ENCODE measurements at places on chromosomes 11 and 22. TPM values are rescaled to one million over a fixed set of nuclear protein-coding genes. Genes with fewer than 3 reads are reported as not detected.
A peak's percentile ranks its signal among the peaks of the same experiment; 100 is the strongest.

GRCh38 chr11:43545610-43546009 lies 134.9 kb upstream of the HSD17B12 start:
- no peaks in the 10 kb centered on the region for H3K36me3 ChIP-seq
- no peak for DNase-seq
- H3K4me1 ChIP-seq: no peaks in the 10 kb centered on the region
- no peak overlapping the region for H3K4me3 ChIP-seq

CD3G gene
- total RNA-seq: 0.21 TPM

GRCh38 chr11:34599406-34599945 lies 21.4 kb upstream of the EHF start:
- H3K27me3 ChIP-seq: peaks cover 6% of the 10 kb centered on the region
- no peak for DNase-seq
- no peaks in the 10 kb centered on the region for H3K4me1 ChIP-seq
- H3K27ac ChIP-seq: no peak overlapping the region
- no peak overlapping the region for H3K4me3 ChIP-seq
- no peaks in the 10 kb centered on the region for H3K36me3 ChIP-seq

GRCh38 chr11:104433751-104434150 lies 269.8 kb upstream of the PDGFD start:
- H3K4me1 ChIP-seq: no peaks in the 10 kb centered on the region
- no peaks in the 10 kb centered on the region for H3K27me3 ChIP-seq
- H3K36me3 ChIP-seq: no peaks in the 10 kb centered on the region
- no peak overlapping the region for H3K27ac ChIP-seq
- DNase-seq: no peak
- H3K4me3 ChIP-seq: no peak overlapping the region

GRCh38 chr11:124799348-124800225 lies 619 bp downstream of the MSANTD2 start:
- peaks cover 9% of the 10 kb centered on the region for H3K4me1 ChIP-seq
- no peaks in the 10 kb centered on the region for H3K27me3 ChIP-seq
- DNase-seq: no peak
- peak overlapping the region; percentile 84 for H3K4me3 ChIP-seq
- no peaks in the 10 kb centered on the region for H3K36me3 ChIP-seq
- H3K27ac ChIP-seq: peak overlapping the region; percentile 94

DNA sequence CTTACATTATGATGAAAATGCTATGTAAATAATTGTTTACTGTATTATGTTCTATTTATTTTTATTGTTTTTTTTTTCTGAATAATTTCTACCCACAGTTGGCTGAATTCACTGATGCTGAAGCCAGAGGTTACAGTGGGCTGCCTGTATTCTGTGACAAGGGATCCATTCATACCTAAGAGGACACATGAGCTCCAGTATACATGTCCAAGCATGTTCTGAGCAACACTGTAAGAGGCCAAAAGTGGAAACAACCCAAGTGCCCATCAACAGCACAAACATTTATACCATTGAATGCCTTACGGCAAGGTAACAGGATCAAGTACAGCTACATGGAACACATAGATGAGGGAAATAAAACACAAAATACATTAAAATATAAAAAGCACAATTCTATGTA lies 1.4 kb upstream of the SRSF8 start:
- H3K4me3 ChIP-seq: no peak overlapping the region
- DNase-seq: no peak
- H3K4me1 ChIP-seq: no peaks in the 10 kb centered on the region

SULT4A1 gene
- total RNA-seq: not detected

PSMC3 gene
- total RNA-seq: 157 TPM

DNA sequence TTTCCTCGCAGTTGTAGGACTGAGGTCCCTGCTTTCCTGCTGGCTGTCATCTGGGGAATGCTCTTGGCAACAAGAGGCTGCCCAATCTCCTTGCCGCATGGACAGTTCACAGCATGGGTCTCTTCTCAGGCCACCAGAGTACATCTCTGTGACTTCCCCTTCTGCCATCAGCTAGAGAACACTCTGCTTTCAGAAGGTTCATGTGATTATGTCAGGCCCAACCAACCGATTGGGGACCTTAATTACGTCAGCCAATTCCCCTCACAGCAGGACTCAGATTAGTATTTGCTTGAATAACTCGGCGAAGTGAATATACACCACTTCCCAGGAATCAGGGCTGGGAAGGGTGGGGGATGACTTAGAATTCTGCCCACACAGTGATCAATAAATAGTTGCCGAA lies 61.9 kb upstream of the CSNK2A3 start:
- no peaks in the 10 kb centered on the region for H3K36me3 ChIP-seq
- no peak overlapping the region for H3K4me3 ChIP-seq
- no peaks in the 10 kb centered on the region for H3K27me3 ChIP-seq
- peaks cover 8% of the 10 kb centered on the region for H3K4me1 ChIP-seq
- DNase-seq: no peak

CHRM1 gene
- not detected for total RNA-seq
